ENCODE measurements at places on chromosomes 5 and 9.
A peak's percentile ranks its signal among the peaks of the same experiment; 100 is the strongest.

DNA sequence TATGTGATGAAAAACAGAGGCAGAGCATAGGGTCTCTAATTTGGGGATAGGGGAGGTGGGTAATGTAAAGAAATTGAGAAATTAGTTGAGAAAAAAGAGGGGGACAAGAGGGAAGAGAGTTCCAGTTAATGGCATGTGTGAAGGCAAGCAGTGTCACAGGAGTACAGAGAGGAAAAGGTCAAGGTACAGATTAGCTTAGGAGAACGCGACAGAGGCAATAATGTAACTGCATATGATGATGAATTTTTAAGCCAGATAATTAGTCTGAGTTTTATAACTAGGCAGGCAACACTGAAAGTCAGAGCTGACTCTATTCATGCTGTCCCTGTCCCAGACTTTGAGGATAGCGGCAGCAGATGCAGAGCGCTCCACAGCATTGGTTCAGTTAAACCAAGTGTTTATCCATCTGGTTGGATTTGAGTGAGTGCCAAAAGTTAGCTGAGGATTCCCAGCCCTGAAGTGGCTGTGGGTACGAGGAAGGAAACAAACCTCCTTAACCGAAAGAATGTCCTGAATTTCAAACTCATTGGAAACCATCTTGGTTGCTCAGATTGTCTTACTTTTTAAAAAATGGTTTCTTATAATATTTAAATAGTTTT, 315.2 kb downstream of the ARHGAP26 start:
- DNase-seq: no peak

DNA sequence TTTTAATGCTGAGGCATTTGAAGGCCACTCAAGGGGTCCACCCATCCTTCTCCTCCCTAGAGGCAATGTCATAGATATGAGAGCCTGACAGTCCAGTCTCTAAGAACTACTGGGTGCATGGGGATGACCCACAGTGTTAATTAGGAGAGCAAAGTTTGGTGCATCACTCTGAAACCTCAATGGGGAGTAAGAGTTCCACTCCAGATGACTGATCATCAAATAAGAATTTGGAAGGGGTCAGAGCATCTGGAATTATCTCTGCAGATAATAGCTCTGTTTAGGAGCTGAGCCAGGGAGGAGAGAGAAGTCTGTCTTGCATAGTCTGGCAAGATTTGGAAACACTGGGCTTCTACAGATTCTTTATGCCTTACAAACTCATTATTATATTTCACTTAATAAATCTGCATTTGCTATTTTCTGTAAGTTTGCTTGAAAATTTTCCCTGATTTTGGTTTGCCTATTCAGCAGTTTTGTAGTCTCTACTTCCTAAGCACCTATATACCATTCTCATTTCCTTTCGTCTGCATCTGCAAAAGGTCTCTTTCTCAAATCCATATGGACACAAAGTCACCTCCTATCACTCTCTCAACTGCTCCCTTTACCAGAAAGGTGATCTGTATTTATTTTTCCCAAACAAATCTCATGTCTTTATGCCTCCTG, 27.7 kb downstream of the FGF10 start:
- no peak for DNase-seq

- DNase-seq: no peak
Measured at GRCh38 chr5:16600946-16601345, 15.9 kb downstream of the RETREG1 start.

DNA sequence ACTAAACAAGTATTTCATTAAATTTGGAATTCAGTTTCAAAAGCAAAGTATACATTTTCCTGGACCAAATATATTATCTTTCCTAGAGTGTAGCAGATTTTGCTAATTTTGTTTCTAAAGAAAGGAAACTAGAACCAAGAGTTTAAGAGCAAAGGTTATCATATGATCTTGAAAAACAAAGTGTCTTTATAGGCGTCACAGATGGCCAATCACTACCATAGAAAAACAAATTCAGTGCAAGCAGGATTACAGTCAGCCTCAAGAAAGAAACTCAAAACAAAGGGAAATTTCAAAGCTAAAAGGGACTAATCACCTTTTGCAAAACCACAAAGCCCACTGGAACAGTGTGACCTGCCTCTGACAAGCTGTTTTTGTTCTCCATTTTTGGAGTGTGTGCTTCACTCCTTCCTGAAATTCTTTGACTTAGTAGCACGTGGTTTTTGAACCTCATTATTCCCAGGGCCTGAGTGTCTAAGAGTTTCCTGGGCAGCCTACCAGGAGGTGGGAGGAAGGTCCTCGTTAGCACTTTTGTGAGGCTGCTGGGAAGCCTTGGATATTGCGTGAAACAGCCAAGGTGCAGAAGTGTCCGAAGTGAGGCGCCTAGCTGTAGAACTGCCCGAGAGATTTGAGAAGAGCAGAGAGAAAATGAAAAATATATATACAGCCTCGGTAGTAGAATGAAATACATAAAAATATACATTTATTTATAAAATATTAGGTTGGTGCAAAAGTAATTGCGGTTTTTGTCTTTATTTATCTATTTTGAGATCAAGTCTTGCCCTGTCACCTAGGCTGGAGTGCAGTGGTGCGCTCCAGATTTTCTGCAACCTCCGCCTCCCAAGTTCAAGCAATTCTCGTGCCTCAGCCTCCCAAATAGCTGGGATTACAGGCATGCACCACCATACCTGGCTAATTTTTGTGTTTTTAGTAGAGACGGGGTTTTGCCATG, 246.1 kb downstream of the MARCHF11 start:
- no peak for DNase-seq

- DNase-seq: peak; percentile 67
Measured at GRCh38 chr5:10563110-10563944, 543 bp upstream of the ANKRD33B start.
